ENCODE measurements at places on chromosomes 12 and 14.
A peak's percentile ranks its signal among the peaks of the same experiment; 100 is the strongest.

DNA sequence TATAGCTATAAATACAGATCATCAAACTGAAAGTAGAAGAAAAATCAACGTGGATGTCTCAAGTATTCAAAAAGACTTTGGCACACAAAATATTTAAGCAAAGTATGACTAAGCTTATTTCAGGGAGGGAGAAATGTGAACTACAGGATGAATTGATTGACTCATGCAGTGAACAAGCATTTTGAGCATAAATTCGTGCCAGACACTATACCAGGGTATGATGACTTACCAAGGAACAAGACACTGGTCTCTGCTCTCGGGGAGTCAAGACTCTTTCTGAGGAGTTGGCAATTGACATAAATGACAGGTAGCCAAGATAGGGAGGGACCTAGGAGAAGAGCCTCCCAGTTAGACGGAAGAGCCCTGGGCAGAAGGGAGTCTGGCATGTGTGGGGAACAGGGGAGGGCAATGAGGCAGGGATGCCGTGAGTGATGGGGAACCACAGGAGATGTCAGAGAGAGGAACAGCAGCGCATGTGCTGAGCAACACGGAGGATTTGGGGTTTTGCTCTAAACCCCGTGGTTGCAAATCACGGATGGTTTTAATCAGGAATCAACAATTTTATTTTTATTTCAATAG, 115.2 kb downstream of the TMEM132D start:
- no peak for DNase-seq

- no peak for DNase-seq
Observed at GRCh38 chr12:53589423-53589822, 36.8 kb downstream of the ATF7 start.

DNA sequence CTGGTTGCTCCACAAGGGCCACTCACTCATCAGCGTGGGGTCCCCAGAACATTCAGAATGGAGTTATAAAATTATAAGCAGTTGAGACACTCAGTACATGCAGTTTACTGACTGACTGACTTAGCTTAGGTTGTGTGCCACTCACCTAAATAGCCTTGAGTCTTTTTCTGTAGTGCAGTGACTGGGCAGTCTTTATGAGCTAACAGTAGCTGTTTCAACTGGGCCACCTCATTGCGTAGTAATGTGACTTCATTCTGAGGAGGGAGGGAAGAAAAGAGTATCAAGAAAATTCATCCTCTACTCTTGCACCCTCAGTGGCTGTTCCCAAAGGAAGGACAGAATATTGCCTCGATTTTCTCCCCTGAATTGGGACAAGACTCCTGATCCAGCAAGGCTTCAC, 15.8 kb upstream of the NPFF start:
- no peak for DNase-seq

- no peak for DNase-seq
Observed at GRCh38 chr12:3809357-3810015, 56.6 kb upstream of the CRACR2A start.

DNA sequence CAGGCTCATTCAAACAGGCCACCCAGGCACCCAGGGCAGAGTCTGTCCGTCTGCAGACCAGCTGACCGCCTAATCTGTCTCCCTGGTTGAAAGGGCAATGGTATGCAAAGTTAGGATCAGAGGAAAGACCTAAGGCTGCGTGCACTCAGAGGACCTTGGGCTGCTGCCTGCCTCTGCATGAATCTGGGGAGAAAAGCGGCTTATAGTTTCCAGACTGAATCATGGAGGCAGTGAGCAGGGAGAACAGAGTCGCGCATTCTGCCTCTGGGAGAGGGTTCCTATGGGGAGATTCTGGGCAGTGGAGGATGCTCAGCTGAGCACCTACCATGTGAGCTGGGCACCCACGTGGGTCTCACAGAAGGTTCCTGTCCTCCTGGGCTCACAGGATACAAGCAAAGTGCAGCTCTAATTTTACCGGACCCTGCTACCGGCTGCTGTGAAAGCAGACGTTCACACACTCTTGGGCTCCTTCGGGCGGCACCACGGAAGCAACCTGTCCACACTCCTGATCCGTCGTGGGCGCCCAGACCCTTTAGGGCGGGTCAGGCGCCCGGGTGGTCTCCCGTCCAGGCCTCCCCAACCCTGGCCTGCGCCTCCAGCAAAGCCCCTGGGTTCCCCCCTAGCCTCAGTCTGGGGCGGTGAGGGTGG, 772 bp downstream of the SCARB1 start:
- no peak for DNase-seq

GRCh38 chr14:77212943-77213678, 31.5 kb downstream of the TMEM63C start:
- DNase-seq, result peak; percentile 49

DNA sequence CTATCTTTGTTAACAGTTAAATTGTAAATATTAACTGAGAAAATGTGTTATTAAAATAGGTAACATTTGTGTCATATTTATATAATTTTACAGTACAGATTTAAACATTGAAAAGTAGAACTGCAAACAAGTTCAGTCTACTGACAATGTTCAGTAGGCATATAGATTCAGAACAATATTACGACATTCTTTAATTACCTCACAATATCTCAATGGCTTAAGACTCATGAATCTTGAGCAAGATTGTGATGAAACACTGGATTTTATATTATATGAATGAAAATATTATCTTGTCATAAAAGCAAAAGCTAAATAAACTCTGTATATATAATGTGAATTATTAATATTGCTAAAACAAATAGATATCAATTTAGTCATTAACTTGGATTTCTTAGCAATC, 194.9 kb downstream of the ADAMTS20 start:
- DNase-seq, result no peak

DNA sequence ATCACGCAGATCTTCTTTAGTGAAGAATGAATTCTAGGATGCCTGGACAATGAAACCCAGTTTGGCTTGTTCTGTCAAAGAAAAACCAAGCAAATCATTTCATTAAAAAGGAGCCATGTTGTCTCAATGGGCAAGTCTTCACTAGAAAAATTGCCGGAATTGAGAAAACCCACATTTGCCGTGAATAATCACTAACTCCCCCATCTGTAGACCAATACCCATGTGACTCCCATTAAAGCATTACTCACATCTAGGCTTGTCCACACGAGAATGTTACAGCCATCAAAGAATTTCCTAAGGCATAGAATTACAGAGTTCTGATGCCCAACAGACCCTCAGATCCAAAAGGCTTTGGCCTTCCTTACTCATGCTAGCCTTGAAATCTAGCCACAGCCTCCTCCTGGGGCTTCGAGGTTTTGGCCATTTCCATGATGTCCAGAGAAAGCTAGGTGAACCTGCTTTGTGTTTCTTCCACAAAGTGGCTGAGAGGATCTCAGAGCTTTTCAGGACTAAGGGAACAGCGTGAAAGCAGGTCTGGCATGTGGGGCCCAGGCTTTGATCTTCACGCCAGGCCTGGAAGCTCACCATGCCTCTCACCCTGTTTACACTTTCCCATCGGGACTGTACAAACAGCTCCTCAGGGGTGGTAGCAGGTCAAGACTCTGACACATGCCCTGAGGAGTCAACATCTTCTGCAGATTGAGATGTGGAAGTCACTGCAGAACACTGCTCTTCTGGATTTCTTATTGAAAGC, 12.1 kb downstream of the SLC7A8 start:
- peak; percentile 86 for DNase-seq

- DNase-seq, result no peak
Observed at GRCh38 chr12:29439506-29439905, 58.0 kb downstream of the OVCH1 start.

- no peak for DNase-seq
Observed at GRCh38 chr12:106692896-106693820, 81.3 kb upstream of the RIC8B start.
